ENCODE measurements at places on chromosomes 13 and 19.

DNA sequence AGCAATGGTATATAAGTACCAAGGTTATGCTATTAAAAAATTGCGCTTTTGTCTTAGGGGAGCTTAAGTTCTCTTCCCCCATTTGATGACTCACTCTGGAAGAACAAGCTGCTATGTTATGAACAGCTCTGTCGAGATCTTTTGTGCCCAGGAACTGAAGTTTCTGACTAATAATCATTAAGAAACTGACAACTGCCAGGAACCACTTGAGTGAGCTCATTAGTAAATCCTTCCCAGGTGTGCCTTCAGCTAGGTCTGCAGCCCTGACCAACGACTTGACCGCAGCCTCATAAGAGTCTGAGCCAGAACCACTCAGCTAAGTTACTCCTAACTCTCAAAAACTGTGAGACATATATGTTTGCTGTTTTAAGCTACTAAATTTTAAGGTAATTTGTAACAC, 147.8 kb downstream of the SLITRK6 start:
- no peak for DNase-seq

GRCh38 chr19:39502640-39503417, 4.1 kb downstream of the DLL3 start:
- DNase-seq, result no peak

DNA sequence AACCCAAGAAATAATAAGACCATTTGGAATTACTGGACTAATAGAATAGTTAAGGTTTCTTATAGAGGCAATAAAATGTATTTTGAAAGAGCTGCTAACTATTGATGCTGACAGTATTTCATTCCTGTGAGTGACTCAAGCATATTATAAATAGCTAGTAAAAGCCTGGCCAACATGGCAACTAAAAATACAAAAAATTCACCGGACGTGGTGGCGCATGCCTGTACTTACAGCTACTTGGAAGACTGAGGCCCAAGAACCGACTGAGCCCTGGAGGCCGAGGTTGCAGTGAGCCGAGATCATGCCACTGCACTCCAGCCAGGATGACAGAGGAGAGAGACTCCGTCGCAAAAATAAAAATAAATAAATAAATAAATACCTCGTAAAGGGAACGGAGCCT, 5.4 kb upstream of the ICAM3 start:
- DNase-seq, result no peak

GRCh38 chr19:50830266-50831025, 2.9 kb downstream of the KLK15 start:
- no peak for DNase-seq

GRCh38 chr19:17803264-17803896, 8.4 kb downstream of the B3GNT3 start:
- DNase-seq, result no peak

GRCh38 chr13:82356667-82357410, 1525.4 kb downstream of the SLITRK1 start:
- DNase-seq, result no peak

GRCh38 chr13:72698164-72698563, 29.3 kb downstream of the MZT1 start:
- DNase-seq, result no peak

- DNase-seq, result peak; percentile 81
Observed at GRCh38 chr13:114130837-114131582, 1.4 kb downstream of the RASA3 start.

DNA sequence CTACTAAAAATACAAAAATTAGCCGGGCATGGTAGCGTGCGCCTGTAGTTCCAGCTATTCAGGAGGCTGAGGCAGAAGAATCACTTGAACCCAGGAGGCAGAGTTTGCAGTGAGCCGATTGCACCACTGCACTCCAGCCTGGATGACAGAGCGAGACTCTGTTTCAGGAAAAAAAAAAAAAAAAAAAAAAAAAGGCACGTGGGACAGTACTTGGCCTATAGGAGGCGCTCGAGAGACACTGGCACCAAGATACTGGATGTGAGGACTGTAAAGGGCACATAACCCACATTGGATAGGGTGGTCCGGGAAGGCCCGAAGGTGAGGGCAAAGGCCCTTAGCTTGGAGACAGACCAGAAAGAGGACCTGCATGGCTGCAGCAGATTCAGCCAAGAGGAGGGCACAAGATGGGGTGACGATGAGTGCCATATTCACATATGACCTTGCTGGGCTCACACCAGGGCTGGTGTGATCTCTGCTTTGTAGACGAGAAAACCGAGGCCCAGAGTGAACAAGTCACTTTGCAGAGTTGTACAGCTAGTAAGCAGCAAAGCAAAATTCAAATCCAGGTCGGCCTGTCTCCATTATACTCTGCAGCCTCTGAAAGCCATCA, 89.4 kb downstream of the DPF1 start:
- no peak for DNase-seq

DNA sequence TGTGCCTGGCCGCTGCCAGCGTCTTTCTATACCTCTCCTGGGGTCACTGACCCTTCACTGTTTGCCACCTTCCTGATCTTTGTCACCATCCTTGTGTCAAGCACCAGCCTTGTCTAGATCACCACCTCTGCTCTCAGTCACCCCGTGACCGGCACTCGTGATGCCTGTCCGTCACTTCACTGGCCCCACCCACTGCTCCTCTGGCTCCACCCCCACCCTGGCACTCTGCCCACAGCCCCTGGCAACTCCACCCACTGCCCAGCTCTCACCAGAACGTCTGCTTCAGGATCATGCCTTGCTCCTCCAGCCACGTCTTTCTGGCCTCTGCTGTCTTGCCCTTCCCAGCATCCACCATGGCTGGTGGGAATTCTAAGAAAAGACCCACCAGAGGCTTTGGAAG, 24.8 kb upstream of the PLA2G4C start:
- DNase-seq, result no peak

- no peak for DNase-seq
Observed at GRCh38 chr13:93539914-93540313, 313.3 kb downstream of the GPC6 start.

- DNase-seq, result peak; percentile 65
Observed at GRCh38 chr19:5787409-5788182, 3.0 kb upstream of the PRR22 start.

GRCh38 chr19:53795019-53795418, 29.1 kb downstream of the NLRP12 start:
- no peak for DNase-seq

DNA sequence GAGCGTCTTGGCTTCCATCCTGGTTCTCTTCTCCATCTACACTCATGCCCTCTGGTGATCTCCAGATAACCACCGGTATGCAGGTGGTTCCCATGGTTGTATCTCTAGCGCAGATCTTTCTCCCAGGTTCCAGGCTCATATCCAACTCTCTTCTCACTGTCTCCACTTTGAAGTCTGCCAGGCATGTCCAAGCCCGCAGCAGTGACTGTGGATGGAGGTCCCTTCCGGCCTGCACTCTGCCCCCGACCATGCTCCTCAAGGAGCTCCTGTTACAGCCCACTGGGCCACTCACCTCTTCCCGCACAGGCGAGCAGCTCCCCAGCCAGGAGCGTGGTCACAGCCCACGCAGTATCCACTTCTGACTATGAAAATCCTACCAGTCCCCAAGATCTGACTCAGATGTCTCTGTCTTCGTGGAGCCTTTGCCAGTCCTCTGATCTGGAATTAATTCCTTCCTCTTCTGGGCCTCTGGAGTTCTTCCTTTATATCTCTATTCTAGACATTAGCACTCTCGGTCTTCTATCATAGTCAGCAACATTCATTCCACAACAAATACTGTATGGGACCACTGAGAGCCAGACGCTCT, 100.2 kb downstream of the TEX26 start:
- no peak for DNase-seq

- no peak for DNase-seq
Observed at GRCh38 chr19:43462785-43463380, 2.5 kb downstream of the LYPD3 start.

GRCh38 chr19:54063350-54064116, at the start of gene VSTM1:
TSS of gene VSTM1 (minus strand) at chr19:54063897. CDS start at chr19:54063777, 120 bp downstream.
- DNase-seq, result peak; percentile 44

GRCh38 chr13:98055623-98056022, 87.3 kb upstream of the FARP1 start:
- no peak for DNase-seq

DNA sequence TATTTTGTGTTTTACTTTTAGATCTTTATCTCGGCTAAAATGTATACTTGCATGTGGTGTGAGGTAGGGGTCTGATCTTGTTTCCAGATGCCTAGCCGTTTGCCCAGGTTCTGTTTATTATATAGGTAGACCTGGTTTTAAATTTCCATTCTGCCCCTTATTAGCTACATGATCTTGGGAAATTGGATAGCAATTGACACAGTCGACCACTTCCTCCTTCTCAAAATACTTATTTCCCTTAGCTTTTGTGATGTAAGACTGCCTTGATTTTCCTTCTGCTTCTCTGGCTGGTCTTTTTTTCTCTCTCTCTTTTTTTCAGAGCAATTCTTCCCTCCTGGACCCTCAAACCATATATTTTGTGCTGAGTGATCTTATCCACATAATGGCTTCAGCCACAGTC, 3.0 kb upstream of the PGLYRP1 start:
- no peak for DNase-seq

GRCh38 chr13:102598061-102598460, 1.3 kb downstream of the TPP2 start:
- DNase-seq, result no peak

- no peak for DNase-seq
Observed at GRCh38 chr13:110817143-110817542, 97.7 kb downstream of the ANKRD10 start.

- no peak for DNase-seq
Observed at GRCh38 chr13:29281932-29282495, 313.5 kb downstream of the SLC7A1 start.

GRCh38 chr13:113604186-113604585, 19.6 kb downstream of the TFDP1 start:
- no peak for DNase-seq

DNA sequence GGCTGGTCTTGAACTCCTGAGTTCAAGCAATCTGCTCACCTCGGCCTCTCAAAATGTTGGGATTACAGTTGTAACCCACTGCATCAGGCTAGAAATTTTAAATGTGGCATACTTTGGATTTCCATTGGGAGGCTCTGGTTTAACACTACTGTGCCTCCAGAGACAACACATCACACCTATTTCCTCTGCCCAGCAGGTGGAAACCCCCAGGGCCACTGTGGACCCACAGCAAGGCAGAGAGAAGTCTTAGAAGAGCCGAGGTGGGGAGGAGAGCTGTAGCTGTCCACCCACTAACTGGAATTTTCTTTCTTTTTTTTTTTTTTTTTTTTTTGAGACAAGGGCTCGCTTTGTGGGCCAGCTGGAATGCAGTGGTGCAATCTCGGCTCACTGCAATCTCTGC, 39.4 kb downstream of the IER2 start:
- DNase-seq, result no peak

- DNase-seq, result no peak
Observed at GRCh38 chr19:2973229-2973628, 4.1 kb upstream of the TLE6 start.

DNA sequence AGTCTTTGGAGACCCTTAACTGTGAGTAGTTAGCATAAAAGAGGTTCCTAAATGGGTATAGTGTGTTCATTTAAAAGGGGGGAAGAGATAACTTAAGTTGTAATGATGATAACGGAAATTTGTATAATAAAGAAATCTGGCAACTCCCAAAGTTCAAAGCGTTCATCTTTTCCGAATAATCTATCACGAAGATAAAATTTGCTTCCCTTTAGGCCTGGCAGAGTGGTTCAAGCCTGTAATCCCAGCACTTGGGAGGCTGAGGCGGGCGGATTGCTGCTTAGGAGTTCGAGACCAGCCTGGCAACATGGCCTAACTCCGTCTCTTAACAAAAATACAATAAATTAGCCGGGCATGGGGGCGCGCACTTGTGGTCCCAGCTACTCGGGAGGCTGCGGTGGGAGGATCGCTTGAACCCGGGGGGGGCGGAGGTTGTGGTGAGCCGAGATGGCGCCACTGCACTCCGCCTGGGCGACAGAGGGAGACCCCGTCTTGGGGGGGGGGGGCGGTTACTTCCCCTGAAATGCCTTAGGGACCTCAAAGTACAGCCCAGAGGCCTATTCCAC, 934 bp downstream of the N4BP2L2 start:
- no peak for DNase-seq

GRCh38 chr19:10159610-10160009, 35.1 kb downstream of the DNMT1 start:
- no peak for DNase-seq

- DNase-seq, result peak; percentile 71
Observed at GRCh38 chr19:55489711-55490477, 1.7 kb downstream of the SSC5D start.

- peak; percentile 97 for DNase-seq
Observed at GRCh38 chr19:45691516-45692186, at the start of gene SNRPD2. TSS of gene SNRPD2 (minus strand) at chr19:45691953. CDS start at chr19:45691888, 65 bp downstream.

DNA sequence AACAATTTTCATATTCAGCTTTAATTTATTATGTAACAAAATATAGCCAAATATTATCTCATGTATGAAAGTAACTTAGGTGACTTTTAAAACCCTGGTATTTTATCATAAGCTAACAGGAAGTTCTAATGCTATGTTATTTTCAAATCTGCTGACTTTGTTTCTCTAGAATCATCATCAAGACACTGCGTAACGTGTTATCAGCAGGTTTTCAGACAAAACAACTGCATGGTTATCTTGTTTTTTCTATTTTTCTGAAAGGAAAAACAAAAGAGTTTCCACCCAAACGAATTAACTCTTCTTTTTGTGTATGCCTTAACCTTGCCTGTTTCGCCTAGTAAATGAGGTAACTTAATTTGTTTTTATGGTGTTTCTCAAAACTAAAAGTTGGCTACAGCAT, 156.3 kb downstream of the TBC1D4 start:
- no peak for DNase-seq

DNA sequence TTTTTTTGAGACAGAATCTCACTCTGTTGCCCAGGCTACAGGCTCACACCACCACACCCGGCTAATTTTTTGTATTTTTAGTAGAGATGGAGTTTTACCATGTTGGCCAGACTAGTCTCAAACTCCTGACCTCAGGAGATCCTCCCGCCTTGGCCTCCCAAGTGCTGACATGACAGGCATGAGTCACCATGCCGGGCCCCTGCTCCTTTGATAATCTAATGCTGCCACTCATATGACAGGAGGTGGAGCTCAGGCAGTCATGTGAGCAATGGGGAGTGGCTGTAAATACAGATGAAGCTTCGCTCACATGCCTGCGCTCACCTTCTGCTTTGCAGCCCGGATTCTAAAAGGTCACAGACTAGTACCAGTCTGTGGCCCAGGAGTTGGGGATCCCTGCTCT, 25.1 kb downstream of the ARHGEF18 start:
- no peak for DNase-seq

DNA sequence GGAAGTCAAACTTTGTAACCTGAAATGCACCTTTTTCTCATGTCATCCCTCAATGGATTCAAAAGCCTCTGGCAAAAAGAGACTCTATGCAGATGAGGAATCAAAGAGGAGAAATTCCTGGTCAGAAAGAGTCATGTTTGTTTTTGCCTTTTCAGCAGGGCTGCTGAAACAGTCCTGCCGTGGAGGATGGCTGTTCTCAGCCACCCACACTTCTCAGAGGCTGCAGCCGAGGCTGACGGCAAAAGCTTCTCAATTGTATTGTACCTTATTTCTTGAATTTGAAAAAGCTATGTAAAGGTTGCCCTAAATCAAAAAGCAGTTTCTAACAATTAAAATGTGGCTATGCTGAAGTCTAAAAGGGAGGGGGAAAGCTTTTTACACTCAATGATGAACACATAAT, 385.3 kb downstream of the KCTD12 start:
- no peak for DNase-seq
